ENCODE measurements at places on chromosomes 3 and 15.

GRCh38 chr3:143851331-143852017, 3.2 kb upstream of the SLC9A9 start:
- DNase-seq, result no peak

- no peak for DNase-seq
These were observed 53.1 kb downstream of the PHC3 start for GRCh38 chr3:170128259-170128976.

GRCh38 chr15:98324341-98324970, 323.9 kb upstream of the IGF1R start:
- DNase-seq, result no peak

- DNase-seq, result no peak
These were observed 91.9 kb downstream of the THSD4 start for GRCh38 chr15:71207141-71207540.

GRCh38 chr3:52521881-52522650, 11.6 kb downstream of the NT5DC2 start:
- peak; percentile 53 for DNase-seq

- DNase-seq, result no peak
These were observed 1162.6 kb downstream of the ROBO1 start for GRCh38 chr3:78605178-78605577.

- no peak for DNase-seq
These were observed 103.8 kb downstream of the IQCH start for GRCh38 chr15:67358391-67358790.

- DNase-seq, result no peak
These were observed 132.2 kb downstream of the ASB7 start for GRCh38 chr15:100734586-100734985.

All from suprapubic skin (tissue), 4 donors.